ENCODE measurements at places on chromosomes 7 and 10.

DNA sequence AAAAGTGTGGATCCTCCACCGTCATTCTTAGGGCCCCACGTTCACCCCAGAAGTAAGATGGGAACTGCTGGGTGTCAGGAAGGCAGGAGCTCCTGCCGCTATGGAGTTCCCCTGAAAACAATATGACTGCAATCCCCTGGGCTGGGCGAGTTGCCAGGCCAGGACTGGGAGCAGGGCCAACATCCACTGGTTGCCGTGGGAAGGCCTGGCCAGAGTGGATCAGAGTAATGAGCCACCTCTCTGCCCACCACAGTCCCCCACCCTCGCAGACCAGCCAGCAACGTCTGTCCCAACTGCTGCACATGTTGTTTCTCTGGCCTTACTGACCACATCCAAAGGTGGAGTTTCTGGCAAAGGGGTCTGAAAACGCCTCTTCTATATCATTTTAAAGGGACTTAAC lies 86.6 kb downstream of the STRA8 start:
- DNase-seq = no peak

- no peak for DNase-seq
Measured at GRCh38 chr7:457814-458510, 61.7 kb downstream of the PDGFA start.

DNA sequence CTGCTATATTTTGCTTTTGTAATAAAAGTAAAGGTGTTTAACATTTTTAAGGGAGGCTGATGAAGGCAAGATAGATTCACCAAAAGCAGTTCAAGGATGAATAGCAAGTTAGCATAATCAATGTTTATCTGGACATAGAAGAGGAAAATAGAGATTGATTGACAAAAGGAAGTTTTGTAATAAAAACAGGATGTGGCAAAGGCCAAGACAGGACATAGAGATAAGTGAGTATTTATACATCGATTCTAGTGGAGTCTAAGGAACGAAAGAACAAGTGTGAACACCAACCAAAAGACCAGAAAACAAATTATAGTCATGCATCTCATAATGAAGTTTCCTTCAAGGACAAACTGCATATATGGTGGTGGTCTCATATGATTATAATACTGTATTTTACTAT lies 123.8 kb downstream of the CCDC71L start:
- no peak for DNase-seq

DNA sequence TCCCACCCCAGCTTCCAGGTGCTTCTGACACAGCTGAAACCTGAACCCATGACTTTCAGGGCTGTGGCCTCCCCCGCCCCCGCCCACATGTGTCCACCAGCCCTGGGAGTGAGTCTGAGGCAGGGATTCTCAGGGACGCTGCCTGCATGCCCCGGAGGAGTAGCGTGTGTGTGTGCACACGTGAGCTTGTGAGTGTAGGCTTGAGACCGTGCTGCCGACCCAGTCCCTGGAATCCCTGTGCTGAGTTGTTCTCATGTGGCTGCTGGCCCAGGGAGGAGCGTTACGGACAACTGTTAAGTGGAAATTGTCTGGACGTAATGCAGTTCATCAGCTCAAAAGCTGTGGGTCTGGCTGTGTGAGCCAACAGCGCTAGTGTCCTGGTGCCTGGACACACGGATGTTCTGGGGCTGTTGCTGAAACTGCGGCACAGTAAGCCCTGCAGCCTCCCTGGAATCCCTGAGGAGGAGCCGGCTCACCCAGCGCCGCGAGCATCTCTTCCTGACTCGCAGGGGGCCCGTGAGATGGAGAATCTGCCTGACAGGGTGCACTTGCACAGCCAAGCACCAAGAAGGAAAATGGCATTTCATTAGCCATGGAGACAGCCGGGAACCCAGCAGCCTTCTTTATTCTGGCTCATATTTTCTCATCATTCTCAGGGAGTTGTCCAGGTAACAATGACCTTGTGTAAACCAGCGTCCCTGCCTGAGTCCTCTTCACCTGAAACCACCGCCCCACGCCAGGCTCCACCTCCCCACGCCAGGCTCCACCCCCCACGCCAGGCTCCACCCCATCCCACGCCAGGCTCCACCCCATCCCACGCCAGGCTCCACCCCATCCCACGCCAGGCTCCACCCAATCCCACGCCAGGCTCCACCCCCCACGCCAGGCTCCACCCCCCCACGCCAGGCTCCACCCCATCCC lies 603.9 kb downstream of the PTPRN2 start:
- no peak for DNase-seq

DNA sequence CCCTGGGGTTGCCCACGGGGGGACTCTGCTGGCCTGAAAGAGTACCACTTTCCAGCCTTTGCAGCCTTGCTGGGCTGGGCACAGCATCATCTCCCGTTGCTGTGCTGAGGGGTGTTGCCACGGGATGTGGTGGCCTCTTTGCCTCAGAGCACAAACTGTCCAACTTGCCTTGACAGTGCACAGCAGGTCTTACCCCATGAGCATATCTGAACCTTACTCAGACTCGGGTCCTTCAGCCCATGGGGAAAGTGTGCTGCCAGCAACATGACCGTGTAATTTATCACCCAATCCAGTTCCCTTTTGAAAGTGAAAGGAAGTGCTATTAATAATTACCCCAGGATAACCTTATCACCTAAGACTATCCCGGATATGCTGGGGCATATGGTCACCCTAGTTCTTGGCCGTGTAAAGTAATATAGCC lies 46.8 kb downstream of the TBXAS1 start:
- no peak for DNase-seq

GRCh38 chr10:86169506-86170254 lies 196.9 kb downstream of the GRID1 start:
- no peak for DNase-seq

DNA sequence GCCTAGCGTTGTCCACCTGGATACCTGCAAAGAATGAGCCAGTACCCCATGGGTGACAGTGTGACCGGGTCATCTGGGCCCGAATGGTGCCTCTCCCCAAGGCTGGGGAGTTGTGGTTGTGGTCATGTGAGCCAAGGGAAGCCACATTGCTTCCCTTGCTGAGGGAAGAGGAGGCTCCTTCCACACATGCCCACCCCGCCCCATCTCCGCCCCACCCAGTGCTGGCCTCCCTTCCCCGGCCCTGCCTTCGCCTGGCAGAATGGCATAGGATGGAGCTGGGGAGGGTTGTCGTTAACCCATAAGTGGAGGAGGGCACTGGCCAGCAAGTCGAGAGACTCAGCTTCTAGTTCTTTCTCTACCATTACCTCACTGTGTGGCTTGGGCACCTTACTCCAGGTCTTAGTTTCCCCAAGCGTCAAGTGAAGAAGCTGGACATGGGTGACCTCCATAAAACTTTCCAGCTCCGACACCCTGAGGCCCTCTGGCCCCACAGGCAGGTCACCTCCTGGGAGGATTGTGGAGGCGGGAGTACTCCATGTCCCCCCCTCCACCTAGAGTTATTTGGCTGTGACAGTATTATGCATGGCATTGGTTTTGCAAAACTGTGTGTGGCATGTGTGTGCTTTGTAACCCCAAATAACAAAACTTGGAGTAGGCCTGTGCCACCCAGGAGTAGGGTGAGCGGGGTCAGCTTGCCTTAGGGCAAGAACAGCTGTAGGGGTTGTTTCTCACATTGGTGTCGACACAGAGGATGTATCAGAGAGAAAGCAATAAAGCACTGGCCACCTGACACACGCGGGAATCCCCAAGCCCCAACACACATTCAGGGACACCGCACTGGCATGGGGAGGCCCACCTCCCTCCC lies 90.5 kb upstream of the MACROH2A2 start:
- DNase-seq = no peak

- DNase-seq = peak; percentile 54
Measured at GRCh38 chr7:100430493-100431285, 1.1 kb downstream of the MEPCE start.

- no peak for DNase-seq
Measured at GRCh38 chr10:19658131-19658530, 158.1 kb upstream of the PLXDC2 start.

GRCh38 chr10:79084012-79084971 lies 15.5 kb downstream of the ZMIZ1 start:
- no peak for DNase-seq

GRCh38 chr7:137169282-137169698 lies 174.2 kb downstream of the PTN start:
- DNase-seq = no peak

- peak; percentile 2 for DNase-seq
Measured at GRCh38 chr10:69631566-69631965, 1.5 kb downstream of the FAM241B start.

DNA sequence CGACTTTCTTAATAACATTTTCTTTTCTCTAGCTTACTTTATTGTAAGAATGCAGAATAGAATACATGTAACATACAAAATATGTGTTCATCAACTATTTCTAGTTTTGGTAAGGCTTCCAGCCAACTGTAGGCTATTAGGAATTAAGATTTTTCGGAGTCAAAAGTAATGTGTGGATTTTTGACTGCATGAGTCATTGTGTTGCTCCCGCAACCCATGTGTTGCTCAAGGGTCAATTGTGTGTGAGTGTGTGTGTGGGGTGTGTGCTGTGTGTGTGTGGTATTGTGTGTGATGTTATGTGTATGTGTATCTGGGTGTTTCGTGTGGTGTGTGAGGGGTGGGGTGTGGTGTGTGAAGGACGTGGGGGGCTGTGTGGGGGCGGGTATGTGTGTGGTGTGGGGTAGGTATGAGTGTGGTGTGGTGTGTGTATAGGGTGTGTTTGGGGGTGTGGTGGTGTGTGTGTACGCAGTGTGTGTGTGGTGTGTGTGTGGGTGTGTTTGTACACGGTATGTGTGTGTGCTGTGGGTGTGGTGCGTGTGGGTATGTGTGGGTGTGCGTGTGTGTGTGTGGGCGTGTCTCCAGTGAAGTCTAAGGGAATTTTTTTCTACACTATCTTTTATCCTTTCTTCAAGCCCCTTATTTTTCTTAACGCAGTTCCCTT lies 60.5 kb downstream of the RSU1 start:
- DNase-seq = no peak

DNA sequence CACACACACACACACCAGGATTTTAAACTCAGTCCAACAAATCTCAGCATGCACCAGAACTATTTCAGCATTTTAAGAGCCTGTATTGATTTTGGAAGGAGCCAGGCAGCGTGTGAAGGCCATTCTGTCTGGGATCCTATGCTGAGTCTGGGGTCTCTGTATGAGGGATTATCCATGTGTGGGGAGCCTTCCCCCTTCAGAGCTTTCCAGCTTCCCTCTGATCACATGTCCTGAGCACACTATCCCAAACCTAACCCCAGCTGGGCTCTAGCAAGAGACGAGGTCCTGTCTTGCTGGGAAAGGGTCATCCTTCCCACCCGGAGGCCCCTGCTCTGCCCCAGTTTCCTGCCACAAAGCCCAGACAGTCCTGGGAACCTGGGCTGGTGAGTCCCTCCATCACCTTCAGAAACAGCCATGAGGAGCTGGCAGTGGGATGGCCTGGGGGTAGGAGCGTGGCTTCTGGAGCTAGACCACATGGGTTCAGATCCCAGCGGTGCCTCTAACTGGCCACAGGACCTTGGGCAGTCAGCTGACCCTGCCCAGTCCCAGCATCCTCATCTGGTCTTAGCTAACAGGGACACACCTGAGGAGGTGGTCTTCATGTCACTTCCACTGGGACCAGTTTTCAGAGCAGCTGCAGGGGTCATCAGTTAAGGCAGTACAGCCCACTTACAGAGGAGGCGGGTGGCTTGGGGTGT lies 79.6 kb upstream of the RET start:
- no peak for DNase-seq

Data from stimulated activated CD4-positive, alpha-beta T cell treated with anti-CD3 and anti-CD28 coated beads, Interleukin-4, amount 100 ng/mL, for 24 hours (primary cell).